ENCODE measurements at places on chromosomes 3 and 15.
A peak's percentile ranks its signal among the peaks of the same experiment; 100 is the strongest.

GRCh38 chr3:26915208-26915607 is 292.6 kb downstream of the LRRC3B start:
- no peak for DNase-seq

DNA sequence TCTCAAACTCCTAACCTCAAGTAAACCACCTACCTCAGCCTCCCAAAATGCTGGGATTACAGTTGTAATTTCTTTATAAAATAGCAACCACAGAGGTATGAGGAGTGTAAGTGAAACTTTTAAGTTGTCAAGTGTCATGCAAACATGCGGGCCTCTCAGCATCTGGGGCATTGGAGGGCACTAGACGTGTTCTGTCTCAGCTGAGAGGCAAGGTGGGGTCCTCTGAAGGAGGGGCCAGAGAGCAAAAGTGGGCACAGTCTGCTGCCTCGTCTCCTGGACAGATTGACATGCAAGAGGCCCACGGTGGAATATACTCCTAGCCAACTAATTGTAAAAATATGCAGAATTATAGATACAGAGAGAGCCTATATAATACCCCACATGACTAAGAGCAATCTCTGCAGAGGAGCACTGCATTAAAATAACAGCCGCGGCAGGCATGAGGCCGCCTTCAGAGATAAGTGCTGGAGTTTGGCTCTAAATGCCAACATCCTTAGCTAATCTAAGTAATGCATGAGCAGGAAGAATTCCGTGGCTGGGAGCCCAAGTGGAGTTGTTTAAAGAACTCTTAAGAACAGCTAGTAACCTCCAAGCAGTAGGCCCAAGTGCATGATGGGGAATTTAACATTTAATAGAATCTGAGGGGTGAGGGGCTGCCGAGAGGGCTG is 87.8 kb upstream of the RNU6-1 start:
- no peak for DNase-seq

DNA sequence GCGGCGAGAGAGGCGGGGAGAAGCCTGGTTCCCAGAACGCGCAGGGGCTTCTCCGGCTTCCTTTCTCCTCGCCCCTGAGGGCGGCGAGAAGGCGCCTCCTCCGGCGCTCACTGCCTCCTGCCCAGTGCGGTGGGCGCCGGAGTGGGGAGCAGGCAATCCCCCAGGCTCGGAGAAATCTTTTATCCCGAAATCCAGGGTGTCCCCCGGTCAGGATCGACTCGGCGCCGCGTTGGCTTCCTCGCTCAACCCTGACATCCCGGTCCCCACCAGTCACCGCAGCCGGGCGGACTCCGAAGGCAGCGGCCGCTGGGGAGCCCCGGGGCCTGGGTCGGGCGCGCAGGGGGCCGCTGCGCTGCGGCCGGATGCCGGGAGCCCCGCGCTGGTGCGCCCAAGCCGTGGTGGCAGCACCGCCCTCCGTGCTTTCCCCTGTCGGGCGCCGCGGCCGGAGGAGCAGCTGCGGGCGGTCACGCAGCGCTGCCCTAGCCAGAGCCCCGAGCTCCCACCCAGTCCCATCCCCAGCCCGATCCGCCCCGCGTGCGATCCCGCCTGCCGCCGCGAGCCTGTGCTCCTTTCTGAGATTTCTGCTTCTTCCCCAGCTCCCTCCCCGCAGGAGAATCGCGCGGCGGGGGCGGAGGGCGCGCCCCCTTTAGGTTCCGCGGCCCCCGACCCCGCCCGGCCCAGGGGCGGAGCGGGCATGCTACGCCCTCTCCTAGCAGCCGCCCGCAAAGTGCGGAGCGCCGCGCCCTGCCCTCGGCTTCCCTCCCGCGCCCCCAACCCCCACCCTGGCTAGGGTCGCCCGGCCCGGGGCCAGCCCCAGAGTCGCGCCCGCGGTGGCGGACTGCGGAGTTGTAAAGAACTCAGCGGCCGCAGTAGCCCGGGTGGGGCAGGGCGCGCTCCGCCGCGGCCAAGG is 683 bp upstream of the CACNA2D3 start:
- no peak for DNase-seq

DNA sequence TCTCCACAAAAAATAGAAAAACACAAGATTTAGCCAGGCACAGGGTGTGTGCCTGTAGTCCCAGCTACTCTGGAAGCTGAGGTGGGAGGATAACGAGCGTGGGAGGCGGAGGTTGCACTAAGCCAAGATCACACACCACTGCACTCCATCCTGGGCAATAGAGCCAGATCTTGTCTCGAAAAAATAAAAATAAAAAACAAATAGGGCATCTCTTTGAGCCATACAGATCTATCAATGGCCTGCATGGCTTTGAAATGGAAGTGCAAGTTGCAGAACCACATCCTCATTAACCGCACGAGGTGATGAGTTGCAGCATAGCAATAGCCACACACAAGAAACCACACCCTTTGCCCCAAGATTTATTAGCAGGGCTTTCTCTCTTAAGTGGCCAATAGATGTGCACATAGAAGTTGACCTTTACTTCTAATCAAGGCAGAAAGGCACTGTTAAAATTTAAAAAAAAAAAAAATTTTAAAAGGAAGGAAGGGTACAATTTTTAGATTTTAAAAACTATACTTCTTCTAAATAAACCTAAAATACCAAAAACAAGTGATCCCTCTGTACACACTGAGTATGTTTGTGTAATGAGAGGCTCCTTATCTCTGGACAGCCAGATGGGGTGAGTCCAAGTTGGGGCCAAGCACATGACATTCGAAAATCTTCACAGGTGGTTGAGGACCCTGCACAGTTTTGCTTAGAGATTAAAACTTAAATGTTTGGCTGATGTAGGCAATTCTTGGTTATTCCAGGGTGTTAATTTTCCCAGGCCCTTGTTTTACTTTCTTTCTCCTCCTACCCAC is 53.4 kb downstream of the FILIP1L start:
- no peak for DNase-seq

- DNase-seq, result peak; percentile 51
Observed at GRCh38 chr3:114809668-114810413, 337.2 kb downstream of the ZBTB20 start.

- no peak for DNase-seq
Observed at GRCh38 chr3:152030320-152030719, 156.9 kb downstream of the SUCNR1 start.

- no peak for DNase-seq
Observed at GRCh38 chr3:137468446-137468845, 295.7 kb upstream of the SOX14 start.

DNA sequence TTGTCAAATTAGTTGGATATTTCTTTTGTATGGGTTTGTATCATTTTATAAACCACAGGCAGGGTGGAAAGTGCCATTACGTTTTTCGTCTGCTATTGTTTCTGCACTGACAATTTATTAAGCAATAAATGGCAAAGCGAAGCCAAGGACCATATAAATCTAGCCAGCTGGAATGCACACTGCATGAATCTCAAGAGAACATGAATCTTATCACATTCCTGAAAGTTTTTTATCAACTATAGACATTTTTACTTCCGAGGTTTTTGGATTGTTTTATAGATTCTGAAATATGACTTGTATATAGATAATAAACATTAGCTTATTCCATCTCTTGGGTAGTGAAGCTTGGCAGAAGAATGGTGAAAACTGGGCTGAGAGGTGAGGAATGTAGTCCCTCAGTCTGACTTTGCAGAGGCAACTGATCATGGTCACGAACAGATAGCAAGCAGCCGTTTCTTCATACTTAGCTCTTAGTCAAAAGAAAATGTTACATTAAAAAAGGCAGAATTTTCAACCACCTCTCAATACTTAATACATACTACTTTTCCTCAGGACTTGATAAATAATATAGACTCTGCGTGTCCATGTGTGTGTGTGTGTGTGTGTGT is 102.7 kb downstream of the OSBPL10 start:
- DNase-seq, result no peak

DNA sequence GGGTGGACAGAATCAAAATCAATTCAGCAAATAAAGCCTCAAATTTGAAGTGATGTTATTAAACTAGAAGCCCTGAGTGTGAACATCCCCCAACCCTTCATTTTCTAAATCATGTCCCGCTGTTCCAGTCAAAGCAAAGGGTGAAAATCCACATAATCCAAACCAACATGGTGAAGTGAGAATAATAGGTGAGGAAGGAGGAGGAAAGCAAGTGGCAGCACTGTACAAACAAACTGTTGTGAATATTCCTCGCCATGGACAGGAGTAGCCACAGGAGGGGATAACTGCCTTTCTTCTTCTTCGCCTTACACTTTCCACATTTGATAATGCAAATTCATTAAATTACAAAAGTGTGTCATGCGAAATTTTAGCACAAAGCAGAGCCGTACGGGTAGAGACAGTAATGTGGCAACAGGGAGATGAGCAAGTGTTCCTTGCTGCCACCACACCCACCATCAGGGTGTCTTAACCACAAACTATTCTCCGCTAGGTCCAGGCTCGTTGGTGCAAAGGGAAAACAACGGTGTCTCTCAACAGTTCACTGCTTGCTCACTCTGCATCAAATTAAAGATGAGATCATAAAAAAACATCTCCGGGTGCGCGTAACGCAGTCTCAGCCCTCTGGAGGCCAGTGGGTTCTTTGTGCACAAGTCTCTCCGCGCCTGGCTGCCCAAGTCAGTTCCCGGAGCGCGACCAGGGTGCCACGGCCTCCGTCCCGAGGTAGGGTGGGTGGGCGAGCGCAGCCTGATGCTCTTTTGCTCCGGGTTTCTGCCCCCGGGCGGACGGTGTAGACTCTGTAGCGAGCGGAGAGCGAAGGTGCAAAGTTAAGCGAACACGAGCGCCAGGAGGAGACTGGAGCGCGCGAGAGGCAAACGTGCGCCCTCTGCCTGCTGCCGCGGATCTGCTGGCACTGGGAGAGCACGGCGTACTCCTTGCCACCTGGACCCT is 6.7 kb downstream of the EPHA3 start:
- DNase-seq, result peak; percentile 6

- no peak for DNase-seq
Observed at GRCh38 chr3:73098873-73099272, 37.4 kb downstream of the EBLN2 start.

Data from CD4-positive, alpha-beta T cell treated with Interleukin-2 at 100 ng/mL for 4 hours (primary cell).